ENCODE measurements at places on chromosomes 5 and 9. TPM values are rescaled to one million over a fixed set of nuclear protein-coding genes. Genes with fewer than 3 reads are reported as not detected.

The HRCT1 gene
- total RNA-seq: 43.1 TPM

The AQP3 gene
- total RNA-seq: 13.3 TPM

The ANKS6 gene
- 22.0 TPM for total RNA-seq

The SH3TC2 gene
- total RNA-seq: 2.5 TPM

The TMC1 gene
- total RNA-seq: 0.42 TPM

The C5orf58 gene
- not detected for total RNA-seq

The SLC24A2 gene
- 0.05 TPM for total RNA-seq

The BTNL3 gene
- 71.1 TPM for total RNA-seq

The LHX6 gene
- total RNA-seq: 1.1 TPM

The C9orf50 gene
- not detected for total RNA-seq

The SHB gene
- total RNA-seq: 17.4 TPM
